ENCODE measurements at places on chromosomes 2 and 18. TPM values are rescaled to one million over a fixed set of nuclear protein-coding genes. Genes with fewer than 3 reads are reported as not detected.

The EHD3 gene
- 10.6 TPM for total RNA-seq

The RUFY4 gene
- not detected for total RNA-seq

The SCN2A gene
- total RNA-seq: 1.0 TPM

The PRSS56 gene
- not detected for total RNA-seq

The MALL gene
- 72.8 TPM for total RNA-seq

The ANO7 gene
- 1.2 TPM for total RNA-seq

The C2orf66 gene
- total RNA-seq: 0.13 TPM

The IGFBP2 gene
- total RNA-seq: 13.5 TPM

The ANKRD53 gene
- 0.39 TPM for total RNA-seq

The SRD5A2 gene
- total RNA-seq: not detected

The PRPF40A gene
- 110 TPM for total RNA-seq

The LTBP1 gene
- total RNA-seq: 256 TPM

The DLX2 gene
- total RNA-seq: 0.22 TPM

The SLC4A5 gene
- total RNA-seq: 2.2 TPM

The APOB gene
- 1.7 TPM for total RNA-seq

The C2orf15 gene
- total RNA-seq: 0.11 TPM

The SNORC gene
- 0.65 TPM for total RNA-seq

The GPC1 gene
- total RNA-seq: 58.0 TPM

The STARD6 gene
- total RNA-seq: 1.2 TPM

The RAB12 gene
- 61.9 TPM for total RNA-seq

The RTP5 gene
- total RNA-seq: not detected

The DSEL gene
- total RNA-seq: 49.8 TPM

The SOX11 gene
- 0.13 TPM for total RNA-seq

The PLEKHA3 gene
- 8.0 TPM for total RNA-seq

The SETBP1 gene
- 23.8 TPM for total RNA-seq

The SP5 gene
- total RNA-seq: not detected

The ZCCHC2 gene
- total RNA-seq: 6.7 TPM

The GKN1 gene
- 0.26 TPM for total RNA-seq

The ZNF397 gene
- 21.7 TPM for total RNA-seq

The PAX8 gene
- 0.86 TPM for total RNA-seq

The CKAP2L gene
- 7.1 TPM for total RNA-seq

The ACMSD gene
- total RNA-seq: not detected

The CEP76 gene
- total RNA-seq: 8.6 TPM

The C18orf54 gene
- total RNA-seq: 5.5 TPM

The COL3A1 gene
- 2,175 TPM for total RNA-seq

The EGR4 gene
- not detected for total RNA-seq

The DSG1 gene
- not detected for total RNA-seq

The TPGS2 gene
- 208 TPM for total RNA-seq

The SCN3A gene
- 0.54 TPM for total RNA-seq

The C2orf72 gene
- total RNA-seq: 2.1 TPM

The FAM124B gene
- total RNA-seq: 0.13 TPM

The LIMS3 gene
- total RNA-seq: 2.1 TPM

The INHBB gene
- 5.2 TPM for total RNA-seq

The HRH4 gene
- total RNA-seq: 0.11 TPM

The ANKRD30B gene
- not detected for total RNA-seq

The ITGB1BP1 gene
- 55.7 TPM for total RNA-seq

The ST6GAL2 gene
- total RNA-seq: 0.32 TPM

The DCDC2C gene
- total RNA-seq: not detected

The BCL11A gene
- total RNA-seq: 1.2 TPM

The CYTIP gene
- total RNA-seq: 0.76 TPM

The TXNDC2 gene
- total RNA-seq: not detected

Measured in articular chondrocyte of knee joint (primary cell).